Stimulated activated CD8-positive, alpha-beta memory T cell treated with anti-CD3 and anti-CD28 coated beads, Interleukin-7, amount 100 ng/mL, for 1 hour (primary cell): ENCODE measurements at places on chromosomes 3 and 15.

DNA sequence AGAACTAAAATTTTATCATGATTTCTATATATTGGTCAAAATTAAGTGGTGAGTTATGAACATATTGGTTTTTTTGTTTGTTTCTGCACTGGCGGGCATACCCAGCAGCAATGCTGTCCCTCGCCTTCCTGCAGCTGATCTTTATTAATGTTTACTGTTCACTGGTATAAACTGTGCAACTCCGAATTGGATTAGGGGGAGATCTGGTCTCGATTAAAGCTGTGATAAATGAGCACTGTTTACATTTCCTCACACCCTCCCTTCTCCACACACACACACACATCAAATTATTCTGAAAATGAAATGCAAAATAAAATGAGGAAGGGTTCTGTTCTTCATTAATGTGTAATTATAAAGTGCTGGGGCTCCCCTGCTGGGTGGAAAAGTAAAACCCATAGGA, 48.5 kb upstream of the DAZL start:
- DNase-seq, result no peak

DNA sequence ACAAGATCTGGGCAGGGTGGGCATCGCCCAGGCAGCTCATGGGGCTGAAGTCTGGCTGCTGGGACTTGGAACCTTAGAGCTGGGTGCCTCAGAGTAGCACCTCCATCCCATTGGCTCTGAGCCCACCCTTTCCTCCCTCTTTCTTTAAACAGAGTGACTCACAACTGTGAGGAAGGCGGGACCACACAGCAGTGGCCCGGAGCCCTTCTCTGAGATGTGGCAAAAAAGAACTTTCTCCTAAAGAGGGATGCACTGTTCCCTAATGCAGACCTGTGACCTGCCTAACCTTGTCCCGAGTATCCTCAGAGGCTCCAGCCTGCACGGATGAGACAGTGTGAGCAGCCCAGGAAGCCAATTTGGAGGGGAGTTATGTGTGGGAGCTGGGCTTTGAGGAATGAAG, 23.6 kb downstream of the PRR20G start:
- no peak for DNase-seq

DNA sequence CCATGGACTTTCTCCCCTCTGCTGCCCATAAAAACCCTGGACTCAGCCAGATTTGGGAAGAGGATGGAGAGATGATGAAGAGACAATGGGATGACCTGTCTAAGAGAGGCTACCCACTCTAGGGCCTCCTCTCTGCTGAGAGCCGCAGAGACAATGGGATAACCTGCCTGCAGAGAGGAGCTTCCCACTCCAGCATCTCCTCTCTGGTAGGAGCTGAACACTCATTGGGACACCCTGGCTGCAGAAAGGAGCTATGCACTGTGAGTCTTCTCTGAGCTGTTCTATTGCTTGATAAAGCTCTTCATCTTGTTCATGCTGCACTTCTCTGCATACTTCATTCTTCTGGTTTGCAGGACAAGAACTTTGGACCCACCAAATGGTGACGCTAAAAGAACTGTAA, 4.5 kb upstream of the XCR1 start:
- no peak for DNase-seq

DNA sequence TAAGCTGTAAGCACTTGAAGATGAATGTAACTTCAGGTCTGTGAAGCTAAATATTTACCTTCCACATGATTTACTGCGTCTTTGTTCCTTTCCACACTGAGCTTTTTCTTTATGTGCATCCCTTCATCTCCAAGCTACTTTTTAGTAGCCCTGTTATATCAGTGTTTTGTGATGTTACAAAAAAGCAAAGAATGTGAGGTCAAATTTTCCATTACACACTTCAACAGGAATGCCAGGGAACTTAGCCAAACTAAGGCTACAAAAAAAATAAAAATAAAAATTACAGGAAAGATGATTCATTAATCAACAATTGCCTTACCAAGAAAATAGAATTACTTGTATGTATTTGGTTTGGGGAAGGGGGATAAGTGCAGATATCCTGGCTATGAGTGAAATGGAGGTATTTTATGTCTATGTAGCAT, 73.0 kb downstream of the FILIP1L start:
- DNase-seq, result no peak

GRCh38 chr3:16320711-16321110, 55.7 kb downstream of the OXNAD1 start:
- no peak for DNase-seq

GRCh38 chr3:188139466-188139865, 14.5 kb upstream of the LPP start:
- no peak for DNase-seq

- no peak for DNase-seq
Observed at GRCh38 chr15:65192016-65192415, 6.9 kb upstream of the CLPX start.

GRCh38 chr3:133930341-133930933, 34.8 kb upstream of the RAB6B start:
- DNase-seq, result no peak

DNA sequence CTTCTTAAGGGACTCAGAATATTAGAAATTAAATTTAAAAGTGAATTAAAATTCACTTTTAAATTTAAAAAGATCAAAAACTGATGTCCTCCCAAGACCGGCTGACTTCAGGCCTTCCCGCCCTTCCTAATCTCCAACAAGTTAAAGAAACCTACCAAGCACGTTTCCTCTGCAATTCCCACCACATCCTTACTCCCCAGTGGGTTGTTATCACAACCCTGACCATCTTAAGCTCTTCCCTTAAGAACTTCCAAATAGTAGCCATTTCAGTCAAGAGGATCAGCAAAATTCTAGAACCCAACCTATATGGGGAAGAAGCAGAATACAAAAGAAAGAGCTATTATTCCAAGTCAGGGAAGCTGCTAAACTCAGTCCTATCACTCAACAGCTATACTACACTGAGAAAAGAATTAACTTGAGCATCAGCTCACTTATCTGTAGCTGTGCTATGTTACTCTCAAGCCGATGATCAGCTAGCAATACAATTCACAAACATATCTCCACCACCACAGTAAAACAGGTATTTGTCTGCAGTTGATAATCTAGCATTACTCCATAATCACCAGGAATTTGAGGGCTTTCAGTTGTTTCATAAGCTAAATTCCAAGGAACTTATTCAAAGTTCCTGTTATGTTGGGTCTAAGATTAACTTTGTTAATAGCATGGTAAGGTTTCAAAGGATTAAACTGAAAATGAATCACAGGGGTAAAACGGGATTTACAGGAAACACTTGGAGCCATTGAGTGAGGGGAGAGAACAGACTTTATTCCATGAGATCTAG, 14.3 kb downstream of the ABCC5 start:
- no peak for DNase-seq

DNA sequence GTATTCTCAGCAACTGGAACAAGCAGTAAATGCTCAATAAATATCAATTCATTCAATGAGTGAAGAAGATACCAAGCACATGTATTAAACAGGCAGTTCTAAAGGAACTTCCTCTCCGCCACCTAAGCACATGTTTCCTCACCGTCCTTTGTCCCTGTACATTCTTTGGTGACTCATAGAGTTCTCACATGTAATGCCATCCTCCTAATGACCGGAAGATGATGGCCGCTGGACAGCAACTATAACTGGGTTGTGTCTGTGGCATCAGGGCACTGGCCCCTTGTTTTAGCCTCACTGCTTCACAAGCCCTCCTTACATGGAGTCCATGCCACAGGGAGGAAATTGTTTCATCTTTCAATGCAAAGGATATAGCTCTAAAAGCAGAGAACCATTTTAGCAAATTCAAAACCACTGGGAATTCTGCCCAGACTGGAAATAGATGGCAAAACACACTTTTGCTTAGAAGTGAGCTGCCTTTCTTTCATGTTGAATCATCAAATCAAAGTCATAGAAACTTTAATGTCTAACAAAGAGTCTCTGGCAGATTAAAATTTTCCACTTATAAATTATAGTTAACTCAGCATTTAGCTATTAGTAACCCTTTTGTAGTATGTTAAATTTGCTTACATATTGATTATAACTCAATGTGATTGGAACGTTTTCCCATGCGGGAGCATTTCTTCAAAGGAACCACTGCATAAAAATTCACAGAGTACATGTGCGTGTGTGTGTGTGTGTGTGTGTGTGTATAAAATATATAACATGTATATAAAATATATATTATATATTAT, 74.1 kb downstream of the GAP43 start:
- no peak for DNase-seq

DNA sequence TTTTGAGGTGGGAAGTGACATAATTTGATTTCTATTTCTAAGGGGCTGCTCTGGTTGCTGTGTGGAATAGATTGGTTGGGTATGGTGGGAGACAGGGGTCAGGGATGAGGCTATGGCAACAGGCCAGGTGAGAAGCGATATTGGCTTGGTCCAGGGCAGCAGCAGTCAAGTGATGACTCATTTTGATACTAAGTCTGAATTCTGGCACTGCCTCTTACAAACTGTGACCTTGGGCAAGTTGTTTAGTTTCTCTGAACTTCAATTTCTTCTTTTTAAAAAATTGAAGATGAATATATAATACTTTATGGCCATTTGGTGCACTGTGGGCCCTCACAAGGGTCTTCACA, 40.4 kb upstream of the CLSTN2 start:
- no peak for DNase-seq

- no peak for DNase-seq
Observed at GRCh38 chr15:58293622-58294550, 137.9 kb upstream of the LIPC start.

GRCh38 chr3:31262201-31262600, 270.5 kb upstream of the STT3B start:
- no peak for DNase-seq

GRCh38 chr3:111617406-111617805, 22.3 kb upstream of the ZBED2 start:
- DNase-seq, result no peak

DNA sequence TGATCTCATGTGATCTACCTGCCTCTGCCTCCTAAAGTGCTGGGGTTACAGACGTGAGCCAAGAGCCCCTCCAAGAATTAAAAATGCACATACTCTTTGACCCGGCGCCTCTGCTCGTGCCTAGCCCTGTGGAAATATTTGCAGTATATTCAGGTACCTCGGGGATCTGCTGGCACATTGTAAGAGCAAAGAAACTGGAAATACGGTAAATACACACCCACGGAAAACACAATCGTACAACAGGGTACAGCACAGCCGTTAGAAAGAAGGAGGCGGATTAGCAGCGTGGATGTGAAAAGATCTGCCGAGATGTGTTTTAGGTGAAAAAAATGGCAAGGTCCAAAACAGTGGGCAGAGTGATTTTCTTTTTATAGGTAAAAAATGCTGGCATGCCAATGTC, 6.1 kb upstream of the HDAC11 start:
- DNase-seq, result no peak
